ENCODE measurements at places on chromosomes 4 and X.

GRCh38 chr4:180081072-180081471 is 2162.1 kb upstream of the TENM3 start:
- H3K27ac ChIP-seq, result peak overlapping the region; percentile 74
- no peaks in the 10 kb centered on the region for H3K36me3 ChIP-seq
- H3K4me3 ChIP-seq, result no peak overlapping the region
- H3K4me1 ChIP-seq, result peaks cover 32% of the 10 kb centered on the region
- DNase-seq, result no peak

GRCh38 chr4:84639145-84639544 is 56.2 kb downstream of the CDS1 start:
- no peaks in the 10 kb centered on the region for H3K27me3 ChIP-seq
- no peak overlapping the region for H3K4me3 ChIP-seq
- H3K27ac ChIP-seq, result no peak overlapping the region
- H3K4me1 ChIP-seq, result no peaks in the 10 kb centered on the region

DNA sequence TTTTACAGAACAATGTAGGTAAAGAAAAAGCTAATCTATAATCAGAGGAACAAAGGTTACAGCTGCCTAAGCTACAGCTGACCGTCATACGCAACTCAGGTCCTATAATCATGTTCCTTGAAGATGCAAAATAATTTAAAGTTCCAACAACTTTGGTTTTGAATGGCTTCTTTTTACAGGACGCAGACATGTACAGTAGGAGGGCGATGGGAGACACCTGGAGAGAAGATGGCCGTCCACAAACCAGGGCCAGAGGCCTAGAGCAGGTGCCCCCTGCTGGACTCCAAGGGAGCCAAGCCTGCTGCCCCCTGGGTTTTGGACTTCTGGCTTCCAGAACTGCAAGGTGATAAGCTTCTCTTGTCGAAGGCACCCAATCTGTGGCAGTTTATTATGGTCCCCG is 10.6 kb downstream of the HGFAC start:
- H3K27ac ChIP-seq, result no peak overlapping the region
- no peaks in the 10 kb centered on the region for H3K27me3 ChIP-seq
- H3K36me3 ChIP-seq, result no peaks in the 10 kb centered on the region
- no peak for DNase-seq

DNA sequence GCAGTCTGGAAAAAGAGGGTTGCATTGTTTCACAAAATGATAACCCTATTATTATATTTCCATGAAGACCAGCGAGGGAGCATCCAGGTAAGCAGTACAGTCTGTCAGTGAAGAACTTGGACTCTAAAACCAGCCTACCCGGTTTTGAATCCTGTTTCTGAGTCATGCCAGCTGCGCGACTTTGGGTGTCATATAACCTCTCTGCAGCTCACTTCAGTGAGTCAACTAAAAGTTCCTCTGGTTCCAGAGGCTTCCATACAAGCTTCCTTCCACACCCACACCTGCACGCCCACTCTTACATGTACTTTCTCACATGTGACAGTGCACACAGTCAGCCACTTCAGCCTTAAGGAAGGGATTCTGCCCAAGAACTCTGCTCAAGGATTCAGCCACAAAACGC is 49.8 kb upstream of the PRPS2 start:
- H3K4me3 ChIP-seq, result no peak overlapping the region
- H3K27me3 ChIP-seq, result no peaks in the 10 kb centered on the region
- H3K4me1 ChIP-seq, result no peaks in the 10 kb centered on the region
- no peaks in the 10 kb centered on the region for H3K36me3 ChIP-seq
- H3K27ac ChIP-seq, result no peak overlapping the region
- no peak for DNase-seq

DNA sequence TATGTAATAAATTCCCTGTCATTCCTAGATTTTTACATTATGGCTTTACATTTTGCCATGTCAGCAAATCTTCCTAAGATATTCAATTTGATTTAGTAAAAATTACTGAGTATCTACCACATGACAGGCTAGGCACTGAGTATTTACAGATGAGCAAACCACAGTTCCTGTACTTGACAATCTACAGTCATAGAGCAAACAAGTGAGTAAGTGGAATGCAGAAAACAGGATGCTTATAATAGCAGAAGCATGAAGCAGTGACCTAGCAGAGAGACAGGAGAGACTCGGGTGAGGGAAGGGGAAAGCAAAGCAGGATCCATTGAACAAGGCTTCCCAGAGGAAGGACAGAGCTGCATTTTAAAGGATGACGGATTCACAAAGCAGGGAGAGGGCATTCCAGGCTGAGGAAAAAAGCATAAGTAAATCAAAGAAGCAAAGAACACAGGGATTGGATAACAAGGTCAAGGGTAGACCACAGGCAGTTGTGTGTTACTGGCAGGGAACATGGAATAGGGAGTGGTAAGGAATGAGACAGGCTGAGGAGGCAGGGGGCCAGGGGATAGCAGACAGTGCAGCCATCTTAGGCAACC is 124.7 kb upstream of the C1QTNF7 start:
- DNase-seq, result no peak
- peaks cover 28% of the 10 kb centered on the region for H3K4me1 ChIP-seq
- H3K27me3 ChIP-seq, result peaks cover 5% of the 10 kb centered on the region
- H3K27ac ChIP-seq, result peak overlapping the region; percentile 19
- no peaks in the 10 kb centered on the region for H3K36me3 ChIP-seq

GRCh38 chr4:186727169-186727976 is 3.7 kb upstream of the FAT1 start:
- peaks cover 17% of the 10 kb centered on the region for H3K4me1 ChIP-seq
- H3K36me3 ChIP-seq, result no peaks in the 10 kb centered on the region
- peak overlapping the region; percentile 96 for H3K27ac ChIP-seq
- no peaks in the 10 kb centered on the region for H3K27me3 ChIP-seq

DNA sequence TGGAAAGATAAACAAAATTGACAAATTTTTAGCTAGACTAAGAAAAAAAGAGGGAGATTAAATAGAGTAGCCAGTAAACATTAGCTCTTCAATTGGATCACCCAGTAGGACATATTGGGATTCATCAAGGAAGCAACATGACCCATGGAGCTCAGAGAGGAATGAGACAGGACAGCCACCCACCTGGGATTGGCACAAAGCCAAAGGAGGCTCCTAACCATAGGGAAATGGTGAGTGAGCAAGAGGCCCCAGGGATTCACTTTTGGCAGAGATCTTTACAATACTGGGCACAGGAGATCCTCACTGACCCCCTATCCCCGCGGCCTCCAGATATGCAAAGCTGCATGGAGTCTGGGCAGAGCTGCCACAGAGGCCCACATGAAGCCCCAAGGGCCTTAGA is 34.8 kb upstream of the CXCL6 start:
- no peak for DNase-seq
- no peak overlapping the region for H3K27ac ChIP-seq
- no peak overlapping the region for H3K4me3 ChIP-seq
- no peaks in the 10 kb centered on the region for H3K4me1 ChIP-seq
- H3K27me3 ChIP-seq, result peaks cover 13% of the 10 kb centered on the region
- H3K36me3 ChIP-seq, result no peaks in the 10 kb centered on the region

- peak overlapping the region; percentile 66 for H3K27ac ChIP-seq
- no peak for DNase-seq
- no peaks in the 10 kb centered on the region for H3K36me3 ChIP-seq
- H3K4me3 ChIP-seq, result no peak overlapping the region
- no peaks in the 10 kb centered on the region for H3K27me3 ChIP-seq
Observed at GRCh38 chrX:39772057-39772832, 325.5 kb downstream of the BCOR start.

DNA sequence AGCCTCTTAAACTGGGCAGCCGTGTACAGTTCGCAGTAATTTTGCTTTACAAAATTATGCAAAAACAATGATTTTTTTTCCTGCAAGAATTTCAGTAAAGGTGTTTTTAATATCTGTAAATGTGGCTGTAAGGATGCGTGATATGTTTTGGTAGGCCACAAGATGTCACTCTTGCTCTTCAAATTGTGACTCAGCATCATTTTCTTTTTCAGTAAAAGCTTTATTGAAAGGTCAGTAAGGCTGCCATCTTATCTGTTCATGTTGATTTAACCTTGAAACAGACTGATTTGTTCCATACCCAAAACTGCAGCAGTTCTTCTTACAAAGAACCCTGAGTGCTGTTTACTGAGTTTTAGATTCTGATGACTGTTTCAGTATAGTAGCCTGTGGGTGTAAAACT is 39.9 kb downstream of the TXLNG start:
- peak overlapping the region; percentile 47 for H3K27ac ChIP-seq
- H3K4me1 ChIP-seq, result peaks cover 30% of the 10 kb centered on the region
- no peak overlapping the region for H3K4me3 ChIP-seq
- no peaks in the 10 kb centered on the region for H3K27me3 ChIP-seq
- DNase-seq, result no peak
- peaks cover 18% of the 10 kb centered on the region for H3K36me3 ChIP-seq

- H3K27ac ChIP-seq, result peak overlapping the region; percentile 63
- H3K4me3 ChIP-seq, result no peak overlapping the region
- H3K4me1 ChIP-seq, result peaks cover 29% of the 10 kb centered on the region
- H3K27me3 ChIP-seq, result no peaks in the 10 kb centered on the region
- peaks cover 20% of the 10 kb centered on the region for H3K36me3 ChIP-seq
Observed at GRCh38 chr4:77002321-77003107, 53.0 kb downstream of the SEPTIN11 start.

- no peaks in the 10 kb centered on the region for H3K4me1 ChIP-seq
- H3K4me3 ChIP-seq, result no peak overlapping the region
- H3K27ac ChIP-seq, result no peak overlapping the region
- H3K27me3 ChIP-seq, result no peaks in the 10 kb centered on the region
- no peak for DNase-seq
- peaks cover 44% of the 10 kb centered on the region for H3K36me3 ChIP-seq
Observed at GRCh38 chr4:168979338-168979737, 30.7 kb downstream of the CBR4 start.

Measured in mesothelial cell of epicardium (in vitro differentiated cells).